ENCODE measurements at places on chromosomes 4 and X. TPM values are rescaled to one million over a fixed set of nuclear protein-coding genes. Genes with fewer than 3 reads are reported as not detected.

DNA sequence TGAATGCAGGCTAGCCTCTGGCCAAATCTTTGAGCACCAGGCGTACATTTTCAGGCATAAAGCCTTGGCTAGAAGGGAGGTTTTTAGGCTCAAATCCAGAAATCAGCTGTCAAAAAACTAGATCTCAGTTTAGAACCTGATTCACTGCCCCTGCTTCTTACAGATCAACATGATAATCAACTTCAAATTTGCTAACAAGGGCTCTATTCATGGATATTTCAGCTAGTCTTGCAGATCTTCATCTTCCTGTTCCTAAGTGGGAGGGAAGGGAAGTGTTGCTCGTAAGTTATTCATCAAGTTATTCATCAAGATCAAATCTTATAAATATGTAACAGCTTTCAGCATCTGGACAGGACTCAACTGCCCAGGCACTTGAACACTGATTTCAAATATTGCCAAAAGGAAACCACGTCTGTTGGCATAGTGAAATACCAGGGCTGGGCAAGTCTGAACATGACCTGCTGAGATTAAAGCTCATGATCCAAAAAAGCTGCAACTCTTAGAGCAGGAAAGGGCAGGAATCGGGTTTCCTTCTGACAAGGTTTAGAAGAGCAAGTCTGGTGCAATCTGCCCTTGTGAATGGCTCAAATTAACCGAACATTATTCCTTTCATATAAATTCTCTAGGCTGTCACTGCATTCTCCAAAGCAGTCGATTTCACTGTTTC, 200.3 kb downstream of the PDGFC start:
- peaks cover 9% of the 10 kb centered on the region for H3K4me1 ChIP-seq
- no peak overlapping the region for H3K4me3 ChIP-seq
- peak overlapping the region; percentile 47 for H3K27ac ChIP-seq
- peak; percentile 41 for DNase-seq

DNA sequence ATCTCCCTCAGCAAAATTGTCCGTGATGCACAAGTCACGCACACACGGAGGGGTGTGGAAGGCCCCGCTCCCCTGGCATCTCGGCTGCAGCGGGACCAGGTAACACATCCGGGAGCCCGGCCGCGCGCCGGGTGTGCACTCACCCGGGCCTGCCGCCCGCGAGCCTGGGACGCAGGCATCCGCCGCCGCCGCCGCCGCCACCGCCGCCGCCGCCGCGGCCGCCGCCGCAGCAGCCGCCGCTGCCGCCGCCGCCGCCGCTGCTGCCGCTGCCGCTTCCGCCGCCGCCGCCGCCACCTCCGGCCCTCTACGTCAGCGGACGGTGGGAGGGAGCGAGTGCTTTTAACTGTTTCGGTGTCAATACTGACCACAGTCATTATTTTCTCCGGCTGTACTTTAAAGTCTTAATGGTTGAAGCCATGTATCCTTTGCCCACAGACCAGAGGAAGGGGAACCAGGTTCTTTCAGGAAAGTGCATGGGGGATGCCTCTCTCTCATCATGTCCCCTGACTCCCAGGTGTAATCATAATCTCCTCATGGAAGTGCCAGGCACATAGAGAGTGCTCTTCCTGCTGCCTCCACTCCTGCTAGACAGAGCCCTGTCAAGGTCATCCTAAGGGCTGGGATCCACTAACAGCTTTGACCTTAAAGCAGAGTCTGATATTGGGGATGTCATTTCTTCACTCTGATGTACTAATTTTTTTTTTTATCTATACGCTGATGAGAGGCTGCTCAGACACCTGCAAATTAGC, 38.0 kb downstream of the MAGEE2 start:
- H3K27me3 ChIP-seq: no peaks in the 10 kb centered on the region
- H3K27ac ChIP-seq: peak overlapping the region; percentile 41
- peaks cover 6% of the 10 kb centered on the region for H3K4me1 ChIP-seq
- DNase-seq: peak; percentile 78

DNA sequence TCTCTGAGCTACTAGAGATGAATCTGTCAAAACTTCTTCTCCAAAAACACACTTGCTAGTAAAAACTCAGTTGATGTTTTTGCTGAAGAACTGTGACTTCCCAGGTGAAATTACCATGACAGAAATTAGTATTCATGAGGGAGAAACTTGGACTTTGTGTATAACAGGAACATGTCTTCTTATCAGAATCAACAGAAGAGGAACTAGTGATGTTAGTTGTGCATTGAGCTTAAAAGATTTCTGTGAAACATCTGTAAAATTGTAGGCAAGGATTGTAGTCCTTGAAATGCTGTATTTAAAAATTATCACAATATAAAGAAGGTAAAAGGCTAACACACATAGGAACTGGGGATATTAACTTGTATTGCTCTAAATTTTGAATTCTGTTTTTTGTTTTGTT, 11.3 kb downstream of the FAM241A start:
- H3K4me3 ChIP-seq: no peak overlapping the region
- H3K36me3 ChIP-seq: no peaks in the 10 kb centered on the region
- H3K27ac ChIP-seq: no peak overlapping the region
- DNase-seq: no peak
- H3K4me1 ChIP-seq: peaks cover 8% of the 10 kb centered on the region

GRCh38 chr4:40731792-40732245, 17.9 kb upstream of the NSUN7 start:
- peak; percentile 89 for DNase-seq
- H3K27me3 ChIP-seq: no peaks in the 10 kb centered on the region
- peaks cover 12% of the 10 kb centered on the region for H3K4me1 ChIP-seq
- no peak overlapping the region for H3K4me3 ChIP-seq
- no peaks in the 10 kb centered on the region for H3K36me3 ChIP-seq

- no peak for DNase-seq
- H3K4me1 ChIP-seq: no peaks in the 10 kb centered on the region
- no peaks in the 10 kb centered on the region for H3K27me3 ChIP-seq
- H3K4me3 ChIP-seq: no peak overlapping the region
- H3K36me3 ChIP-seq: no peaks in the 10 kb centered on the region
Measured at GRCh38 chr4:118254368-118254767, 98.4 kb downstream of the PRSS12 start.

The SHROOM4 gene
- total RNA-seq: 3.9 TPM
